ENCODE measurements at places on chromosomes 2 and 18.

DNA sequence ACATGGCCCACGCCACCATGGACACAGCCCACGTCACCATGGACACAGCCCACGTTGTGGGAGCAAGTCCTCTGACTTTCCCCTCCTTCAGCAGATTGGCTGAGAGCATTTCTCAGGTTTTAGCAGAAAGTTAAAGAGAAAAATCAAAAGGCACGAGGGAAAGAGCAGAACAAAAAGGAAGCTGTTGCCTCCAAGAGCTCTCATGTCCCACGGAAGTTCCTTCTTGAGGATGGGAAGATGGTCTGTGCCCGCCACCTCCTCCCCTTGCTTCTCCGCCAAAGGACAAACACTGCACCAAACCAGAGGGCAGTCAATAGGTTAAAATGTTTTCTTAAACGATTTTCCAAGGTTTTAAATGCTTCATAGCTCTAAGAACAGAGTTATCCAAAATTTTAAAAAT is 148.4 kb downstream of the HDAC4 start:
- DNase-seq = no peak

GRCh38 chr2:11296401-11296800 is 48.0 kb downstream of the ROCK2 start:
- no peak for DNase-seq

- DNase-seq = no peak
Measured at GRCh38 chr2:33326100-33326499, 150.3 kb upstream of the RASGRP3 start.

GRCh38 chr18:22702806-22703205 is 230.3 kb upstream of the RBBP8 start:
- no peak for DNase-seq

GRCh38 chr2:132980304-132980703 is 310.3 kb upstream of the LYPD1 start:
- DNase-seq = no peak

GRCh38 chr2:74464406-74464805 is 776 bp downstream of the MOGS start:
- no peak for DNase-seq

DNA sequence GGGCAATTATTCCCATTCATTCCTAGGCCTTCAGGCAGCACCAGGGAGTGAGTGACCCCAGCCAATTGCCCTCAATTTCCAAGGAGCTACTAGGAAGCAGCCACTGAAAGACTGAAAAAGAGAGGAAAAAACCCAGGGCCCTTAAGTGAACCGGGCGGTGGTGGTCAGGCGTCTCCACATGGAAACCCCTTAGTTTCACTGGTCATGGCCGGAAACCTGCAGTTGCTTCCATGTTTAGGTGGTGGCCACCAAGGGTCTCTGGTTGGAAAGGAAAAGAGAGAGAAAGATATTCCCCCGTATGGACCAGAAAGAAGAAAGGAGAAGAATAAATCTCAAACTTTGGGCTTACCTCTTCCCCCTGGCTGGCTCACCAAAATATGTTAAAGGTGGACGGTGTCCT is 64.9 kb downstream of the GALR1 start:
- DNase-seq = no peak

GRCh38 chr2:189337656-189338055 is 103.6 kb upstream of the WDR75 start:
- DNase-seq = no peak

DNA sequence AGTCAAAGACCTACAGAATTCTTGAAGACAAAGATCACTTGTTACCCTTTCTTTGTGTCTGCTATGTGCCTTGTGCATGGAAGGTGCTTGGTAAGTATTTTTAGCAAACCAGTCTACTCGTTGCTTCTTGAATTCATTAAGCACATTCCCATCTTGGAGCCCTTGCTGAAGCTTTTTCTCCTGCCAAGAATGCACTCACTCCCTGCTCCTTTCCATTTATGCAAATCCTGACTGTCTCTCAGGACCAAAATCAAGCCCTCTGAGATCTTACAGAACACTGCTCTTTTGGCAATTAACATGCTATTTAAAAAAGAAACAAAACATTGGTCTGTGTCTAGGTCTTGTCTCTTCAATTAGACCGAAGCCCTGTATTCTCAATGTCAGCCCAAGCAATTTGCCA is 75.8 kb downstream of the CLHC1 start:
- DNase-seq = no peak

- DNase-seq = no peak
Measured at GRCh38 chr2:175431101-175431946, 249.8 kb upstream of the ATP5MC3 start.

DNA sequence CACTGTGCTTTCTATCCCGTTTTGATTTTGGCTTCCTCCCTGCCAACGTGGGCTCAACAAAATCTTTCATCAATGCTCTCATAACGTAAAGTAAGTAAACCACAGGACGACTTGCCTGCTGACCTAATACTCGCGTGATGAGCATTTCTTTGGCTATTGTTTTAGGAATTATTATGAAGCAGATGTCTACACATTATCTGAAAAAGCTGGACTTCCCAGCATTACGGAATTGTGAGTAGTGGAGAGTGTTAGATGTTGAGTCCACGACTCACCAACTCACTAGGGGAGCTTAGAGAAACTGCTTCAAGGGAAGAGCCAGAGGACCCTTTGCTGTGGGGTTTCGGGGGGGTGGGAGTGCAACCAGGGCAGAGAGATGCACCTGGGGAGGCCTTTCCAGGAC is 21.9 kb downstream of the HJURP start:
- DNase-seq = no peak

- DNase-seq = no peak
Measured at GRCh38 chr2:48824116-48824515, 68.6 kb upstream of the LHCGR start.

- no peak for DNase-seq
Measured at GRCh38 chr18:54801374-54801773, 26.9 kb upstream of the RAB27B start.

- no peak for DNase-seq
Measured at GRCh38 chr2:137211761-137212160, 446.4 kb downstream of the THSD7B start.

GRCh38 chr18:42131066-42131929 is 176.3 kb downstream of the PIK3C3 start:
- DNase-seq = no peak

GRCh38 chr2:42376758-42377157 is 15.7 kb upstream of the COX7A2L start:
- DNase-seq = no peak

- DNase-seq = no peak
Measured at GRCh38 chr18:49500201-49500921, 13.3 kb upstream of the C18orf32 start.

DNA sequence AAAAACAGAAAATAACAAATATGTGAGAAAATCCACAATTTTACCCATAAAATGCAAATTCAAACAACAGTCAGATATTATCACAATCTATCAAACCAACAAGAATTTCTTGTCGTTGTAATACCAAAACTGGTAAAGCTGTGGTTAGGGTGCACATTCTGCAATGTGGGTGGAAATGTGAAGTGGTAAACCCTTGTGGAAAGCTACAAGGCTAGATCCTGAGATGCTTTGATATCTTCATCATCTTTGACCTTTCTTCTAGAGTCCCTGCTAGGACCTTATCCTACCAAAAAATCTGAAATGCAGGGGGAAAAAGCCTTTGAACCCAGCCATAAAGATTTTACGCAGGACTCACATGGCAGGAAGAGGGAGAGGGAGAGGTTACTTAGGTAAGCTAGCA is 17.2 kb upstream of the ATG16L1 start:
- no peak for DNase-seq

DNA sequence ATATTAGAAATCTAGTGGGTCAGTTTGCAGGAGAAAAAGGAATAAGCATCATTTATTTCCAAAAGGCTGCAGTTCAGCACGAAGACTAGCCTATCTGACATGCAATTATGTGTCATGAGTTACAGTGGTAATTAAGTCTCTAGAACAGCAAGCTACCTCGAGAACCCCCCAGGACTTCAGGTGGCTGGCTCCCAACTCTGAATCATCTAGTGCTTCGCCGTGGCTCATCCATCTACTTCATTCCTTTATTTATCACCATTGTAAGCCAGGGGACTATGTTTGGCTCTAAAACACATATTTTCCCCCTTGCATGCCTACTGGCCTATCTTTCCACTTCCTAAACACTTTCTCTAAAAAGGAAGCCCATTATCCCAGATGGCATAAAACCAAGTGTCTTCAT is 121.6 kb downstream of the TXNL1 start:
- no peak for DNase-seq

- no peak for DNase-seq
Measured at GRCh38 chr2:46216213-46216612, 81.0 kb upstream of the EPAS1 start.

GRCh38 chr2:238929242-238930081 is 81.6 kb downstream of the TWIST2 start:
- DNase-seq = no peak

GRCh38 chr2:227407591-227408151 is 19.9 kb upstream of the SCYGR1 start:
- DNase-seq = no peak

- no peak for DNase-seq
Measured at GRCh38 chr18:45349019-45349418, 266.3 kb upstream of the SLC14A2 start.

GRCh38 chr2:217086038-217086522 is 226.2 kb upstream of the TNP1 start:
- DNase-seq = no peak

- DNase-seq = no peak
Measured at GRCh38 chr2:220890931-220891330, 681.2 kb downstream of the EPHA4 start.

DNA sequence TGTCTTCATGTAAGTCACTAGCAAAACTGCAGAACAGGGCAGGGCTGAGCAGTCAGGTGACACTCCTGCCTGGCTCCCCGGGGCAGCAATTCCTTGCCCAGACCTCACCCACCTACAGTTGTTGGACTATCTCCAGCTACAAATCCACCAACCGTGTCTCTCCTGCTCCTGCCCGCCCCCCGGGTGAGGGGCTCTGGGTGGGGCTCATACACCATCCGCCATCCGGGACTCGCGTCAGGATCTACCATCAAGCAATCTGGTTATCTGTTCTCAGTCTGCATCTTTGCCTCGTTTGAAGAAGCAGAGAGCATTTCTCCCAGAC is 13.5 kb upstream of the GLI2 start:
- DNase-seq = no peak

GRCh38 chr2:34188464-34189303 is 589.6 kb upstream of the FAM98A start:
- no peak for DNase-seq

GRCh38 chr2:104321796-104322349 is 532.0 kb upstream of the POU3F3 start:
- no peak for DNase-seq

- no peak for DNase-seq
Measured at GRCh38 chr18:34978533-34978893, 62.7 kb upstream of the MAPRE2 start.

DNA sequence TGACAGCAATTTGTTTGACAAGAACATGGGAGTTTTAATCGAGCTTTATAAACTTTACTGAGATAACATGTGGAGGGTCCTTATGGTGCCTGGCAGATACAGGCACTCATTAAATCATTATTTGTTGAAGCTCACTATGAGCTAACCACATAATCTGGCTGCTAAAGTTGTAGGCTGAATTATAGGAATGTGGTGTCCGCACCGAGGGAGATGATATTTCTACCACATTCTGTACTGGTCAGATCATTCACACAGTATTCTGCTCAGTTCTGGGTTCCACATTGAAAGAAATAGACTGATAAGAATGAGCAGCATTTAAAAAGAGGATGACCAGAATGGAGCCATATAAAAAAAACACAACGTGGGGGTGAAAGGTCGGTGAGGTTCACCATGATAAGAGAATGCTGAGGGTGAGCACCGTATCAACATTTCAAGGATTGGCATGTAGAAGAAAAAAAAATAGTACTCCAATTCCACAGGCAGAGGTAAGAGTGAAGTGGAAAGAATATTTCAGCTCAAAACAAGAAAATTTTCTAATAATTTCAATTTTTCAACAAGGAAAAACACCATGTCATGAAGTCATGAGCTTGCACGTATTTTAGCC is 54.4 kb downstream of the TMEFF2 start:
- DNase-seq = no peak

DNA sequence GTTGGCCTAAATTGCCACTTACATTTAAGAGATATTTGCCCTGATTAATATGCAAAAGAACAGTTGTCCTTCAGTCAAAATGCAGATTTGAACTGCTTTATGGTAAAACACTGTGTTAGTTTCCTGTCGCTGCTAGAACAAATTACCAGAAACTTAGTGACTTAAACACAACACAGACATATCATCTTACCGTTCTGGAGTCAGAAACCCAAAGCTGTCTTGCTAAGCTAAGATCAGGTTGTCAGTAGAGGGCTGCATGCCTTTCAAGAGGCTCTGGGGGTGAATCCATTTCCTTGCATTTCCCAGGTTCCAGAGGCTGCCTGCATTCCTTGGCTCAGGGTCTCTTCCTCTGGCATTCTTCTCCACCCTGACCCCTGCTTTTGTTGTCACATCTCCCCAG is 149.5 kb downstream of the FAM161A start:
- DNase-seq = no peak

DNA sequence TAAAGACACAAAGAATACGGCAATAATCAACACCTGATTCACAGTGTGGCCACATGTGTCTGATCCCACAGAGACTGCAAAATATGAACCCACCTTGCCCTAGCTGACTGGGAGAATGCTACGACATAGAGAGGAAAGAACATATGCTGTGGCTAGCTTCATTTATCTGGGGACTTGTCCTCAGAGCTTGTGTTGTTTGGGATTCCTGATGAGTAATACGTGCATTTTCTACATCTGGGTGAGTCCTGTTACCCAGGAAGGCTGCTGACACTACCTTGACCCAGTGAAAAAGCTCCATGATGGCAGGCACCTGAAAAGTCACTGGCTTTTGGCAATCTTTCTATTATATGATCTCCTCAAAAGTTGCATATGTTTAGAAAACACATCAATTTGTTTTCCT is 427.7 kb upstream of the LYPD1 start:
- no peak for DNase-seq

DNA sequence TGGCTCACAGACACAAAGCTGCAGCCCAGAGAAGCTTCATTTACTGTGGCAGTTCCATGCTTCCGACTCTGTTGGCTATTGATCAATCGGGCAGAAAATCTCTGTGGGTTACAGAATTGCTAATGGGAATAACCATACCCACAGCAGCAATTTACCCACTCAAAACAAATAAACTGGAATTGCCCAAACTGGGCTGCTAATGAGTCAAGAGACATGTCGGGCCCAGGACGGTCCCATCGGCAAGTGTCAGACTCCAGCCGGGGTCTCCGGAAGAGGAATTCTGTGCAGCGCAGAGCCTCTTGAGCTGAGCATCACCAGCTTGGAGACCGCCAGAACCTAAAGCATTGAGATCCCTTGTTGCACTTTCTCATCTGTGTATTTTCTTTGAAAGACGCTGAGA is 67.8 kb downstream of the TMEM18 start:
- DNase-seq = no peak

- no peak for DNase-seq
Measured at GRCh38 chr2:26223018-26223417, 21.4 kb downstream of the HADHA start.

GRCh38 chr2:61988462-61989366 is 83.2 kb downstream of the COMMD1 start:
- DNase-seq = no peak

DNA sequence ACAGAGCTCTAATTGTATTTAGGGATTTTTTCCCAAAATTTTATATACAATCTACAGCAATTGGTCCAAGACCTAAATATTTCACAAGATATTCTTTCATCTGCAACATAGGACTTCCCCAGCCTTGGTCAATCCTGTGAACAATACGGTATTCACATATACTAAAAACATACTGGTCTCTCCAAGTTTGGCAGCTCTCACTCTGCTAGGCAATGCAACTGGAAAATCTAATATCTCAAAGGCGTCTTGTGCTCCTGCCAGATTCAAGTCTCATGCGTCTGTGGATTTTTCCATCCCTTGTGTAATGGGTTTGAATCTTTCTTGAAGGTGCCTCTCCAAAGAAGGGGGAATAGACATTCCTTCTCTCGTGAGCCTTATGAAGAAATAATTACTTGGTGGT is 27.4 kb upstream of the MBOAT2 start:
- no peak for DNase-seq
